ENCODE measurements at places on chromosomes 3 and 15.

DNA sequence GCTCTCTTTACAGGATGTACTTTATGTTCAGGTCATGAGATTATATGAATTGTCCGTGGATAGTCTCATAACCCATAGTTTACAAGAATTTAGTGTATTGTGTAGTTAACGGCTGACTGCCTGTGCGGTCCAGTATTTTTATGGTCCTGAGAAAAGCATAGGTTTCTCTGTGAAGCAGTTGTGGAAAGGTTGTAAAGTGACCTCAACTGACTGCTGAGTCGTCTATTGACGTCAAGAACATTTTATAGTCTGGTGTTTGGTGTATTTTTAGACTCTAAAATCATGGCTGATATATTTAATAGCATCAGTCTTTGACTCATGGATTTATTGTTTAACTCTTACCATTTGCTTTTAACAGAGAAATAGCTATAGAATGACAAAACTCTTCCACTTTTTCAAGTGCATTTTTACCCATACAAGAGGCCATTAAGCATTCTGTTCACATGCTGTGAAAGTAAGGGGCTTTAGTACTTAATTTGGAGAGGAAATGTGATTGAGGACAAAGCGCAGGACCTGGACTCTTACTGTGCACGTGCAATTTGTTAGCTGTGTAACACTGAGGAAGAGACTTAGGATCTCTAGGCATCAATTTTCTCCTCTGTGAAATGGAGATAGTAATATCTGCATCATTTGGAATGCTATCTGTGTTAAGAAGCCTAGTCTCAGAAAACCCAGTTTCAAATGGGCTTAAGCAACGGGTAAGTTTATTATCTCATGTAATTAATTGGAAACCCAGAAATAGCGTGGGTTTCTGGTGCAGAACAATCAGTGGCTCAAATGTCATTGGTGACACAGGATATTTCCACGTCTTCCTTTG, 240.8 kb downstream of the NFKBIZ start:
- no peak for DNase-seq

DNA sequence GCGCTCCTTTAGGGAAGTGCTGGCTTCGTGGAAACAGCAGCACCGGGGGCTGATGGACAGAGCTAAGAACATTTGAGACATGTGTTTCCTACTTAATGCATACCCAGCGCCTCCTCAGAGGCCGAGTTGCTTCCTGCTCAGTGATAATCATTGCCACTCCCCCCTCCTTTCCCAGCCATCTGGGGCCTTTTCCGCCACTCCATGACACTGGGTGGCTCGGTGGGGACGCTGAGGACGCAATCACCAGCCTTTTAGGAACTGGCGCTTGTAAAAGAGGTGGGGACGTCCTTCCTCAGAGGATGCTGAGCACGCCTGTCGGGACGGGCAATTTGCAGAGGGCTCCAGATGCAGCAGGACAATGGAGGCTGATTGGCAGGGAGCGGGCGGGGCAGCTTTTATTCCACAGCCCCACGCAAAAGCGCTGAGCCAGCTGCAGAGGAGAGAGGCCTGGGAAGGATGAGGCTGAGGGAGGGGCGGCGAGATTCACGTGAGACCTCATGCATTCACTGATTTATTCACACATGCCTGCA, 22.2 kb upstream of the IQSEC1 start:
- no peak for DNase-seq

- no peak for DNase-seq
Observed at GRCh38 chr15:58526647-58527192, 94.9 kb downstream of the LIPC start.

DNA sequence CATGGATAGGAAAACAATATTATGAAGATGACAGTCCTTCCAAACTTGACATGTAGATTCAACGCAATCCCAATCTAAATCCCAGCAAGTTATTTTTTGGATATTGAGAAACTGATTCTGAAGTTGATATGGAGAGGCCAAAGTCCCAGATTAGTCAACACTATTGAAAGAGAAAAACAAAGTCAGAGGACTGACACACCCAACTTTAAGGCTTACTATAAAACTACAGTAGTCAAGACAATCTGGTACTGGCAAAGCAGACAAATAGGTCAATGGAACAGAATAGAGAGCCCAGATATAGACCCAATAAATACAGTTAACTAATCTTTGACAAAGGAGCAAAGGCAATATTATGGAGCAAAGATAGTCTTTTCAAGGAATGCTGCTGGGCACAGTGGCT, 119.2 kb upstream of the ASB14 start:
- no peak for DNase-seq

DNA sequence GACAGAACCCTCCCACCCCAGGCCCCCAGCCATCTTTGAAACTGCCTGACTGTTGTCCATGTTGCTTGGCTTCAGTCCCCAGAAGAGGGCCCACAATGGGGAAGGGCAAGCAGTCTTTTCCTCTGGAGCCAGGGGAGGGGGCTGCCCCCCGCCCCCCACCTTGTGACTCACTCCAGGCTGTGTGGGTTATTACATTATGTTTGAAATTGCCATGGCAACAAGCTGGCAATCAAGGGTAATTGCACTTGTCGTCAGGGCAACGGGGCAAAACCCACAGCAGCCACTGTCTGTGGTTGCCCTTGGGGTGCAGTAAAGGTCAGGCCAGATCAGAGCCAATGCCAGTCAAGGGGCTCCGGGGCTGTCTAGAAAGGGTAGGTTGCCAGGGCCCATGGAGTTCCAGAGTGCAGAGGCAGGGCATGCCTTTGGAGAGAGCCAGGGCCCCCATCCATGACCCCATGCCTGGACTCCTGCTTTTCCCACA, 3.1 kb upstream of the CAMKV start:
- DNase-seq: no peak

- no peak for DNase-seq
Observed at GRCh38 chr15:87213626-87214025, 1042.9 kb downstream of the NTRK3 start.

DNA sequence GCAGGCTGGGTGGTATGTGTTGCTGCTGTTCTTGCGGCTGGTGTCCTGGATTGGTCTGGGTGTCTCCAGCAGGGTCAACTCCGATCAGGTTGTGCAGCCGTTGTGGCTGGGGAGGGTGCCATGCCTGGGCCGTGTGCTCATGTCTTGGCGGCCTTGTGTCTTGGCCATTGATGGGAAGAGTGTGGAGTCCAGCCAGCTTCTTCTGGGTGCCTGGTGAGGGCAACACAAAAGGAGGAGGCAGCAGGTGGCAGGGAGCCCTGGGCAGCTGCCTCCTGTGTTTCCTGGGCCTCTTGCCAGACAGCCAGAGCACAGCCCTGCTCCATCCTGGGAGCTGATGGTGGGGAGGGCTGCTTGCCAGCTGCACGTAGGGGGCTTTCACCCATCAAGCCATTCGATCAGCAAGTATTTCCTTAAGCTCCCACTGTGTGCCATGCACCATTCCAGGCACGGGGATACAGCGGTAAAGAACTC, 4.3 kb downstream of the CHAC1 start:
- no peak for DNase-seq

DNA sequence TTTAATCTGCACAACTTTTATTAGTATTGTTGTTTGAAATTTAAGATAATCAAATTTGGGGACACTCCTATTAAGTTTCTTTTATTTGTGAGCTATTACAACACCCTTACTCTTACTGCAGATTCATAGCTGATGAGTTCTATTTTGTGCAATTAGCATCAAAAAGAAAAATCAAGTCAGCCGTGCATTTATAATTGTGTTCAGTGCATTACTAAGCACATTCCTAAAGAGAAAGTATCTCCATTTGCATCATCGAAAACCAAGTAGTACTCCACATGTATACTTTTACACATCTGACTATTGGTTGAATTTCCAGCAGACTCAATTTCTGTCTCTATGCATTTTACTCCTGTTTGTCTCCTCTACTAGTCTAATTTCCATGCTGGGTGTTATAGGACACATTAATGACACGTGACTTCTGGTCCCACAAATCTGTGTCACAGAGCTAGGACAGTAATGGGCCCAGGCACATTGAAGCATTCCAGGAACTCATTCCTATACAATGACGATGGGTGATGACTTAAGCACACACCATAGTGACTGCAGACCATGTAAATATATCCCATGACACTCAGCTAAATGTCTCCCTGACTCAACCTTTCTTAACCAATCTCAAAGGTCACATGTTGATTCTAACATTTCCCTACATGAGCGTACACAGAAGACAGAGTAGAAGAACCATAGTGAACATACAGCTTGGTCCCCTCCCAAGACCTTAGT, 477.5 kb downstream of the LPP start:
- DNase-seq: no peak

DNA sequence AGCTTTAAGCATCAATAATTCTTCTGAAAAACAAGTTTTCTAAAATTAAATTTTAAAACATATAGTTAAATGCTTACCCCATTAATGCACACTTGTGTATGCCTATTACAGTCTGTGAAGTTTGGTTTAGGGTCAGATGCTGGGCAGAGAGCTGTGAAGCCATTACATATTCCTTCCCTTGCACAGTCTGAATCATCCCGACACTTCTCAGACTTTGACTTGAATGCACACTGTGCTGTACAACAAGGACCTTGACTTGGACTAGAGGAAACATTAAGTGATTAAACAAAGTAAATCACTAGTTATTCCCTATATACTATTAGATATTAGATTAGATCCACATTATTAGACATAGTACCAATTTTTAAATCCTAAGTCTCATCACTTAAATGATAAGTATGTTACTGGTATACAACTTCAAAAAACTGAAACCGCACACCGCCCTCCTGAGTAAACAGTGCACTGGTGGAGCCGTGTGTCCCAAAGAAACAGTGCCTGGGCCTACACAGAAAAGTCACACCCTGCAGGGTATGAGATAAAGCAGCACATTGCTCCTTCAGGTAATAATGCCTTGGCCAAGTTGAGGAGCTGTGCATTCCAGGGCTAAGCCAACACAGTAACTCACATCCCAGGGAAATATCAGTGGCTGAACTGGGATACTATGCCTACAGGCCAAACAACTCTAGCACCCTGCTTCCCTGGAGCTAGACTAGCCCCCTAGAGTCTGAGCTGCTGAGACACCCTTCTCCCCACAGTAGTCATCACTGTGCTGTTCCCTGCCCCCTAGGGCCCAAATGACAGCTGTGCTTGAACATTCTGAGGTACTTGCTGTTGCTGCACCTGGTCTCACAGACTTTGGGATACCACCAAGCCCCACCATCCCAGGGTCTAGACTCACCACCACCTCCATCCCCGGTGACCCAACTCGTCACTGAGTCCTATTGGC, 137.5 kb downstream of the ADAM10 start:
- no peak for DNase-seq

DNA sequence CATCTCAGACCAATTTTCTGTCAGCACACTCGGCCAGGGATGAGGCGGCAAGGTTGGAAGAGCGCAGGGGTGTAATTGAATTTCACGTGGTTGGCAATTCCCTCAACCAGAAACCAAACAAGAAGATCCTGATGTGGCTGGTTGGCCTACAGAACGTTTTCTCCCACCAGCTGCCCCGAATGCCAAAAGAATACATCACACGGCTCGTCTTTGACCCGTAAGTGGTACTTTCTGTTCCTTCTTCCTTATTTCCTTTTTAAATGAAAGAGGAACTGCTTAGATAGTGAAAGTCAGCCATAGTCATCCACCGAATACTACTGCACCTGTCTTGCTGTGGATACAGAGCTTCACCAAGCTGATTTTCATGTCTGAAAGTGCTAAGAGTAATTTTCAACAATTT, 60.1 kb downstream of the SGO1 start:
- no peak for DNase-seq

DNA sequence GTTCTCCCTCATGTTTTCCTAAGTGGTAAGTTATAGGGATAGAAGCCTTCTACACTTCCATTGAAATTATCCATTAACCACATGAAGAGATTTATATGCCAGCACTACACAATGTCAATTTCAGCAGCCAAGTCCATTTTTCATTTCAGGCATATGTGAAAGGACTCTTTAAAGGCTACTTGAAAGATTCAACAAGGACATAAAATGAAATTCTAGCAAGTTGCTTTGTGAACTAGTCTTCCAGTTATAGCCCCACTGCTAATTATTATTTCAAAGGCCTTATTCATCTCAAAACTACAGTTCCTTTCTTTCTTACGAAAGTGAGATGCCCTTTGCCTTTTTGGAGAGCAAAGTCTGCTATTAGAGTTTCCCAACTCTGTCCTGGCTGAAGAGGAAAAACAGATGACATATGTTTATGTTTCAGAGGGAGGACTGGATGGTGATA, 66.0 kb upstream of the SLC2A2 start:
- no peak for DNase-seq

GRCh38 chr15:90210593-90210992, 9.5 kb downstream of the SEMA4B start:
- DNase-seq: no peak

GRCh38 chr3:151918253-151919029, 45.0 kb downstream of the SUCNR1 start:
- DNase-seq: no peak

GRCh38 chr15:73054417-73054953, 2.2 kb downstream of the NEO1 start:
- no peak for DNase-seq
